CD8-positive, alpha-beta memory T cell (primary cell): ENCODE measurements at places on chromosomes 6 and 20.
A peak's percentile ranks its signal among the peaks of the same experiment; 100 is the strongest.

DNA sequence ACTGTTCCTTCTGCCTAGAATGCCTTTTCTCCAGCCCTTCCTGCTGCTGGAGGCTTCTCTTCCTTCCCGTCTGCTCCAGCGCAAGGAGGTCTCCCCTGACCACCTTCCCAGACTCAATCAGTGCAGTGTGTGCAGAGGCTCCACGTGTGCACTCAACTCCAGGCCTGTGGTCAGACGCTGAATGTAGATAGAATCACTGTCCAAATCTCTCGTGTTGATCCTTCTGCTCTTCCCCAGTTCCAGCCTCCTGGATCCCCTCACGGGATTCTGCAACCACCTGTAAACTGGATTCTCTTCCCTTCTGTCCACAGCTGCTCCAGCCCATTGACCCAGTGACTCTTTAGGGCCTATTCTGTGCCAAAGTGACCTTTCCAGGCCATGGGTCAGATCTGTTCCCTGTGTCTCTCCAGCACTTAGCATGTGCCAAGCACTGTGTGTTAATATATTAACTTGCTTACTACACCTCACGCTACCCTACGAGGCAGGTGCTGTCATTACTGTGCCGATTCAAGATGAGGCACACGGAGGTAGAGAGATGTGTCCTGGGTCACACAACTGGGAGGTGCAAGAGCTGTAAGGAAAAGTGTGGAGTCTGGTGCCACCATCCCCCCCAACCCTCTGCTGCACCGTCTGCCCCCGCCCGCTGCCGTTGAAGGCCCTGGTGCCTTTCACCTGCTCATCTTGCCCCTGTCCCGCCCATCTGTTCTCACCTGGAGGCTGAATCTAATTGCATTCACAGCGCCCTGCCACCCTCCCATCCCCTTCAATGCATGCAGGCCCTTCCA lies 112.2 kb downstream of the SULF2 start:
- DNase-seq, result no peak

DNA sequence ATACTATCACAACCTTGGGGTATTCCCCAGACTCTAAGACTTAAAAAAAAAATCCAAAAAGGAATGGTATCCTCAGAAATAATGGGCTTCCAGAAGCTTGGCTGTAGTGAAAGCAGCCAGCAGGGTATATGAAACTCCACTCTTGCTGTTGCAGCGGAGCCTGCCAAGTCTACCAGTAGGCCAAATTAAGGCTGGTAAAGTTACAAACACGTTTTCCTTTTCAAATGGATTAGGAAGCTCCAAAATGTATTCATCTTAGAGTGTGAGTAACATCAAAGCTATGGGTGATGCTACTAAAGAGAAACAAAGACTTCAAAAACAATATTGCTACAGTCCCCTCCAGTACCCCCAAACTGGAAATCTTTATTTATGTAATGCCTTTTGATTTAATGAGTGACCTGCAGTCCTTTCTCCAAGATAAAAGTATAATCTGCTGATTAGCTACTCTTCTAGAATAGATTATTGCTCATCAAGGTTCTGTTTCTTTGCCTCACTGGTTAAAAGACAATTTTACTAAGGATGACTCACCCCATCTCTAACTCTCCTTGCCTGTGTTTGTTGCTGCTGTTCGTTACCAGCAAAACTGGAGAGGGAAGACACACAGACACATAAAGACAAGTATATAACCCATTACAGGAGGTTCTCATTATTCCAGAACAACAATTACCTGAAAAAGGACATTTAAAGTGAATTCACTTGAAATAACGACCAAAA lies 84.9 kb downstream of the BTBD9 start:
- DNase-seq, result no peak

DNA sequence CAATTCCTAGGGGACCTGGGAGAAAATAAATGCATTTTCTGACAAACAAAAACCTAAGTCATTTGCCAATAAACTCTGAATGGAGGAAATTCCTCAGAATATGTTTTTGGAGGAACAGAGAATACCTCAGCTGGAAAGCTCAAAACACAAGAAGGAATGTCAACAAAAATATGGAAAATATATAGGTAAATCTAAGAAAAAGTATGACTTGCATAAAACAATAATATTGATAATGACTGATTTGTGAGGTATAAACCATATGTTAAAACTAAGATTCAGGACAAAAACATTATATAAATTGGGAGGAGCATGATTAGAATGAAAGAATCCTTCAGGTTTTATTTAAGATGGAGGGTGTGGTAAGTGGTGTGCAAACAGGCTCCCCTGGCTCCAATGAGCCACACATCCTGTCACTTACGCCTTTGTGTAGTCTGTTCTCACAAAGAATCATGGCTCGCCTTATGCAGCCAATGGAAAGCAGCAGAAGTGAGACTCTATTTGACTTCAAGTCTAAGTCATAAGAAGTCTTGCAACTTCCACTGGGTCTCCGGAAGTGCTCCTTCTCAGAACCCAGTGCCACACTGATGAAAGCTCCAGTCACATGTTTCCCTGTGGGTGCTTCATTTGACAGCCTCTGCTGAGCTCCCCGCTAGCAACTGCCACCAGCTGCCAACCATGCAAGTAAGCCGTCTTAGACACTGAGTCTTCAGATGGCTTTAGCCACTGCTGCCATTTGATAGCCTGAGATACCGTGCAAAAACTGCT lies 8.1 kb downstream of the CFAP61 start:
- no peak for DNase-seq

DNA sequence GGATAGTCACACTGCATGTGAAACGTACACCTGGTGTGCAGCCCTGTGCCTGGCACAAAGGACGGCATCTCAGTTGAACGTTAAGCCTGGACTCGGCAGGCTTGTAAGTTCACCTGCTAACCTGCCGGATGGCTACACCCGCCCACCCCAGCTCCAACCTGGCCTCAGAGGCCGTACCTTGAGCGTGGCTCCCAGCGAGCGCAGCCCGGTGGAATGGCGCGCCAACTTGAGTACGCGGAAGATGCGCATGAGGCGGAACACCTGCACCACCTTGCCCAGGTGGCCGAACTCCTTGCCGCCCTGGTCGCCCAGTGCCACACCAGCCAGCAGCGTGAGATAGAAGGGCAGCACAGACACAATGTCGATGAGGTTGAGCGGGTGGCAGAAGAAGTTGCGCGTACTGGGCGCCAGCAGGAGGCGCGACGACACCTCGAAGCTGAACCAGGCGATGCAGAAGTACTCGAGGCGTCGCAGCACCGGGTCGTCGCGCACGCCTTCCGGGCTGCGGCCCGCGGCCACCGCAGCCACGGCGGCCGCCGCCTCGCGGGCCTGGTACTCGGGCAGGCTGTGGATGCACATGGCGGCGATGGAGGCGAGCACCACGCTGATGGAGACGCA lies 3.3 kb downstream of the KCNS1 start:
- peak; percentile 29 for DNase-seq

GRCh38 chr20:38046572-38046971 lies 13.0 kb downstream of the RPRD1B start:
- no peak for DNase-seq

GRCh38 chr20:56833427-56833826 lies 204.3 kb downstream of the TFAP2C start:
- no peak for DNase-seq

DNA sequence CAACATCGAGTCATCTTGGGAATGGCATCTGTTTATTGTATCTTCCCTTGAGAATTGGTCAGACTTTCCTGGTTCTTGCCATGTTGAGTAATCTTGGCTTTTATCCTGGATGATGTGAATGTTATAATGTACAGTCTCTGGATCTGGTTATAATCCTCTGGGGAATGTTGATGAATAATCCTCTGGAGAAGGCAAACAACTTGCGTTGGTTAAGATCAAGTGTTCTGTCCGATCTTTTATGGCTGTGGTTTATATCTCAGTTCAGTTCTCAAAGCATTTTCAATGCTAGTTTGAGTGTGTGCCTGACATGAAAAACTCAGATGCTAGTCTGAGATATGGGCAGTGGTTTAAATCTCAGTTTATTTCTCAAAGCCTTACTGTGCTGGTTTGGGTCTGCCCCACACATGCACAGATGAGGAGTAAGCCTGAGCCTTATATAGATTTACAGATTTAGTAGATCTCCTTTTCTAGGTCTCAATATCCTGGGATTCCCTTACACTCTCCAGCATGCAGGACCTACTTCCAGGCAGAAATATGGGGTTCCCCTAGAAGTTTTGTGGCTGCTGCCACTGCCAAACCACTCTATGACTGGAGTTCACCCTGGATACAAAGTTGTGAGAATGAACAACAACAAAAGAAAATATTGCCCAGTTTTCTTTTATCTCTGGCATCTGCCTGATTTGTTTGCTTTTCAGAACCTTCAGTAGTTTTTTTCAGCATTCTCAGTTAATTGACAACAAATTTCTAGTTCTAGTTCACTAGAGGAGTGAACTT lies 191.8 kb upstream of the MAN1A1 start:
- DNase-seq, result no peak

- no peak for DNase-seq
Measured at GRCh38 chr6:133526436-133526835, 285.3 kb downstream of the EYA4 start.

DNA sequence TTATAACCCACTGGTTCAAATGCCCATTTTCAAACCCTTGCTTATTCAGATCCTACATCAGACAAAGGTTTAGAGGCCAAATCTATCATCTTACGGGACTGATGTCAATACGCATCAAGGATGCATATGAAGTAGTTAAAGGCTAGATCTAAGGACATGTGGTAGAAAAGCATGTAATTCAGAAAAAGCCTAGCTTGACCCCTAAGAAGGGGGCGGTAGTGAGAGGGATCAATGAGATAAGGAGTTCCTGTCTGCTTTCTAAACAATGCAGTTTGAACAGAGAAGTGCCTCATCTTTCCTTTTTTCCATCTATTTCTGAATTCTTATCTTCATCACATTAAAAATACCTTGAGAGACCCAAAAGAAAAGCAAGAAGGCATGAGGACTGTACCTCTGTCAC lies 237.7 kb downstream of the ARHGAP18 start:
- DNase-seq, result no peak

DNA sequence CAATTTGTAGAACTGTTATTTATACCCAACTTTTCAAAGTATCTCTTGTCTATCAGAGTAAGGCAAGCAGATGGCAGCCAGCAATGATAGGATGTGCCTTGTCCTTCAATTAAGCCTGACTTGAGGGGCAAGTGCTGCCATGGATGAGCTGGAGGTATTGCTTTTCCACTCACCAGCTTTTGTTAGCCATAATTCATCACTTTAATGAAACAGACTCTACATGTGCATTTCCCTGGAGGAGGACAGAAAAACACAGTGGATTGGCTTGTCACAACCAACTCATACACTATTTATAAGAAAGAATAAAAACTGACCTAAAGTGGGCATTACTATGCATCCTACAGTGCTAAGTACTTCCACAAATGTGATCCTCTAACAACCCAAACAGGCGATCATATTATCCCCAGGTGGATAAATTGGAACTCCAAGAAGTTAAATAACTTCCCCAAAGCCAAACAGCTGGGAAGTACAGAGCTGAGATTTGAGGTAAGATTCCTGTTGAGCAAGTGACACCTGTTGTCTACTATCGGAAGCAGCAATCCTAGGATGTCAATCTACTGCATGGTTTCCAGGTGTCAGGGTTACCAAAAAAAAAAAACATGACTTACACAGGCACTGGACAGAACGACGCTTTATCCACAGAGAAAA lies 73.9 kb upstream of the NRSN1 start:
- DNase-seq, result no peak

DNA sequence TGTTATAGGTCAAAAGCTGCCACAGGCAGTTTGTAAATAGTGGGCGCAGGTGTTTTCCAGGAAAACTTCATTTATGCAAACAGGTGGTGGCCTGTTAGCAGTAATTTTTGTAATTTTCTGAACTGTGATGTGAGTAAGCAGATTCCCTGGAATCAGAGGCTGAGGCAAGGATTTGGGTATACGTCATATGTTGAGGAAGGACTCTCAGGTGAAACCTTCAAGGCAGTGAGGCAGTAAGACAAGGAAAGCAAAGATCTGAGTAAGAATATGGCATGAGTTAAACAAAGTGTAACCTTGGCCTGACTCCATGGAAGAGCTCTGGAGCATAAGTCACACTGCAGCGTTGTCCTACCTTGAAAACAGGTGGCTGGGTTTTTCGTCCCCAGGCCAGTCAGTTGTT lies 291.1 kb upstream of the BTBD3 start:
- DNase-seq, result no peak

- DNase-seq, result no peak
Measured at GRCh38 chr6:112149719-112150263, 62.4 kb downstream of the FAM229B start.

DNA sequence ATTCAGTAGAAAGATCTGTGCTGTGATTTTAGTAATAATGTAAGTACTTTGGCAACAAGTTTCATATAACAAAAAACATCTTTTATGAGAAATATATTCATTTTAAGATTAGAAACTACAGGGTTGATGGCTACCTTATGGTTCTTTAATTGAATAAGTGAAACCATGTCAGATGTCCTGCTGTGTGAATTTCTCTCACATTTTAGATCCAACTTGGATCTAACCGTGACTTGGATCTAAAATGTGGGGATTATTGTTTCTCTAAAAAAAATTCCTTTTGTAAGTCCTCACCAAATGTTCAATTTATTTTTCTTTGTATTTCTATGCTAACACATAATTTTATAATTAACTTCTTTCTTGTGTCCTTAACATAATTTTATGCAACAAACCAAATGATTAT lies 30.4 kb downstream of the ZC2HC1B start:
- no peak for DNase-seq

DNA sequence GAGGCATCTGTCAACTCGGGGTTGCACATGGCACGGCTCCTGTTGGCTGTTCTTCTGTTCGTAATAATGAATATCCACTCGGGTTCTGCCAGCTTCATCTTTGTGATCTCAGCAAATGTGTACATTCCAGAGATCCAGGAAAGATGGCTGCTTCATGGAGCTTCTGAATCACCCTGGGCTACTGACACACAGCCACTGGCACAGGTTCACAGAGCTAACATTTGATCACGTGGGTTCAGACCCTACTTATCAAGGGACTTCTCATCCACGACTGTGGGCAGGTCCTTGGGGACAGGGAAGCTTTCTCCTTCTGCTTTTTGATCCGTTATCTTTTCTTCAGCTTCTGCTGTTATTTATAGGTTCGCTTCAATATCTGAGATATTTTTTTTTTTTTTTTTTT lies 18.1 kb downstream of the PPP1R3G start:
- DNase-seq, result no peak

GRCh38 chr6:74073429-74073828 lies 377.4 kb downstream of the CD109 start:
- no peak for DNase-seq

GRCh38 chr20:10621149-10621548 lies 52.6 kb downstream of the JAG1 start:
- DNase-seq, result no peak

GRCh38 chr6:7373739-7374138 lies 15.8 kb downstream of the CAGE1 start:
- DNase-seq, result no peak

- DNase-seq, result no peak
Measured at GRCh38 chr20:62277253-62277652, 25.5 kb upstream of the ADRM1 start.

- no peak for DNase-seq
Measured at GRCh38 chr6:167356874-167357273, 32.0 kb downstream of the TTLL2 start.
